ENCODE measurements at places on chromosomes 2 and 18. TPM values are rescaled to one million over a fixed set of nuclear protein-coding genes. Genes with fewer than 3 reads are reported as not detected.

DNA sequence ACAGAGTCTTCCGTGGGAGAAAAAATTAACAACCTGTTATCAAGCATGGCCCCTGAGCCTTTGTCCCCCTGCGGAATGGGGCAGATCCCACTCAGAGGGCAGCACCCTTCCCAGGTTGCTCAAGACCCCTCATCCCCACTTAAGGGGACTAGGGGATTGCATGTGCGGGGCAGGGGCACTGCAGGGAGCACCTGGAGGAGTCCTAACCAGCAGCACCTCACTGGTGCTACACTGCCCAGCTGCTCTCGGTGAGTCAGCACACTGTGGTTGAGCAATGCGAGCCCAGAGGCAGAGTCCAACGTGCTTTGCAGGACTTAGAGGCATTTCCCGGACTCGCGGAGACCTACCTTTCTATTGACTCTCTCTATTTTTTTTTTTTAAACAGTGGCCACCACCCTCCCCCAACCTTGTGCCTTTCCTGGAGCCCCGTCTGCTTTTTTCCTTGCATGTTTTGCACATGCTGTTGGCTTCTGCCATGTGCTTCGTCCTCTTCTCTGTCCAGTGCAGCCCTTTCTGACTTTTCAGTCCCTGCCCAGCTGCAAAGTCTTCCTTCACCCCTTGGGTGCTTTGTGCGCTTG is 74.0 kb downstream of the IL1R2 start:
- DNase-seq: no peak

DNA sequence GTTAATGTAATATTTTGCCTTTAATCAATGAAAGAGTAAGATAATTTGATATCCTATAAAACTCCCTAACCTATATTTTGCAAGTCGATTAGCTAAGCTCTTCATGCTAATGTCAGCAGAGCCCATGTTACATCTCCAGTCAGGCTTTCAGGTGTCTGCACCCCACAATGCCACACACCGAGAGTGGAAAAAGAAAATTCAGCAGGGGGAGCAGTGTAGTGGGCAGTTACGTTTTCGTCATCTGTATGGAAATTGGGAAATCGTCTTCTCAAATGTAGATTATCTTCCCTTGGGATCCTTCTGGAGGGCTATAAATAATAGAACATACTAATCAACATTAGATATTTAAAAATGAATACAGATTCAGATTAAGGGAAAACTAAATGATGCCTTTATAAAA is 66.3 kb downstream of the BCL11A start:
- no peak for DNase-seq

GRCh38 chr2:166127217-166128155 is at the start of gene SCN1A:
Gene SCN1A (minus strand): TSS chr2:166128020. CDS start chr2:166073621, 54,399 bp downstream.
- DNase-seq: no peak

GRCh38 chr2:14781142-14781541 is 148.6 kb downstream of the LRATD1 start:
- DNase-seq: no peak

- DNase-seq: no peak
These were observed 41.8 kb upstream of the KLF11 start for GRCh38 chr2:10001586-10001985.

DNA sequence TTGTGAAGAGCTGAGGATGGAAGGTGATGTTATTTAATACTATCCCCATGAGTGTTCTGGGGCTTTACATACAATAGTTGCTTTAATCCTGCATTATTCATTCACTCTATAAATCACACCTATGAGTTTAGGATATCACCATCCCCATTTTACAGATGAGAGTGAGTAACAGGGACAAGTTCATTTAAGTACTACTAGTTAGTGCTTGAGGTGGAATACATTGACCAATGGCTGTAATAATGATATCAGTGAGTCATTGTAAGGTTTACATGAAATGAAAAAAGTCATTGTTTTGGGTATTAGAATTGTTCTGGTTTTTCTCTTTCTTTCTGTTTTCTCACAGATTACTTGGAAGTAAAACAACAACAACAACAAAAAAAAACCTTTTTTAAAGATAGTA is 42.5 kb downstream of the TANC1 start:
- no peak for DNase-seq

Gene AQP4
- total RNA-seq: not detected

Gene ALPP
- total RNA-seq: not detected

Gene PARD3B
- 0.96 TPM for total RNA-seq

Gene STPG4
- total RNA-seq: not detected

Gene FZD7
- 1.1 TPM for total RNA-seq

Gene CNGA3
- not detected for total RNA-seq

Gene ZNF804A
- not detected for total RNA-seq

GRCh38 chr2:158204741-158205165 is 103.1 kb downstream of the UPP2 start:
- DNase-seq: no peak

- no peak for DNase-seq
These were observed 3.8 kb downstream of the ONECUT2 start for GRCh38 chr18:57438743-57439608.

DNA sequence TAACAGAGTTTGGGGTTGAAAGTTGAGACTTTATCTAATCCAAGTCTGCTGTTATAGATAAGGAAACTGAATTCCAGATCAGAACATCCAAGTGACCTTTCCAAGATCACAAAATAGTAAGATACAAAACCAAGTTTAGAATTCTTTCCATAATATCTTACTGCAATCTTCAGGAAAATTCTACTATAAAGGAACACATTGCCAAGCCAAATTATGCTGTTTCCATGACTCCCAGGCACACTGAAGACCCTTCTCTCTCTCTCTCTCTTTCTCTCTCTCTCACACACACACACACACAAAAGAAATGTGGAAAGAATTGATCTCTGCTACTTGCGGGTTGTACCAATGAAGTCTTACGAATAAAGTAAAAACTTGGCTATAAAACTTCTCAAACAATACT is 398.4 kb downstream of the METTL4 start:
- no peak for DNase-seq

Gene RBKS
- total RNA-seq: 5.8 TPM

Data from activated T-cell treated with anti-CD3 and anti-CD28 coated beads, Interleukin-2, amount 50 U/mL, for 72 hours (primary cell).